Immature natural killer cell (primary cell): ENCODE measurements at places on chromosomes 12 and 14.

GRCh38 chr12:39804479-39804878, 184.9 kb upstream of the ABCD2 start:
- DNase-seq, result no peak

DNA sequence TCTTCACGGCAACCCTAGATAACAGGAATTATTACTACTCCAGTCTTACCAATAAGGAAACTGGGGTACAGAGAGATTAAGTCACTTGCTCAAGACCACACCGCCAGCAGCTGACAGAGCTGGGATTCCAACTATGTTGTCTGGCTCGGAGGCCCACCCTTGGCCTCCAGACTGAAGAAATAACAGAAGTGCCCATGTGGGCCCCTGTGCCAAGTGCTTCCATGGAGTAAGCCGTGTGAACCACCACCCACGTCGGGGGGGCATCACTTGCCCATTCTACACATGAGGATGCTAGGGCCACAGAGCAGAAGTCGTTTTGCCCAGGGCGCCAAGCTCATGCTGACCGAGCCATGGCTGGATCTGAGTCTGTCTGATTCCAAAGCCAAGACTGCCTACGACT, 926 bp upstream of the CMKLR1 start:
- no peak for DNase-seq

- no peak for DNase-seq
Measured at GRCh38 chr14:39680777-39681176, 248.5 kb upstream of the FBXO33 start.

GRCh38 chr12:13248964-13249363, 52.4 kb downstream of the EMP1 start:
- DNase-seq, result no peak
